ENCODE measurements at places on chromosomes 7 and 10.

- DNase-seq = no peak
Observed at GRCh38 chr10:29007748-29008610, 280.9 kb upstream of the LYZL1 start.

DNA sequence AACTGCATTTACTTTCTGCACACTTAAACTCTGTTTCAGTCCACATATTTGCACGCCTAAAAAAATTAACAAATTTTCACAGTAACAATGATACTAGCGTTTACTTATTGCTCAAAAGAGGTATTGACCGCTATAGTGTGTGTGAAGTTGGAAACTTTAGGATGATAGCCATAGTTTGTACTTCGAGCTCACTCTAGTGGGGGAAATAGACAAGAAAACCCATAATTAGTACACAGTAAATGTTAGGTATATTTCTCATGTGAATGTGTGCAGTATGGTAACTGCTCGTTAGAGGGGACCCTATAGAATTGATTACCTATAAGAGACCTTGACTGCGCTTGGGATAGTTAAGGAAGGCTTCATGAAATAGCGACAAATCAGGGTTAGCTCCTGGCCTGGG is 238.4 kb downstream of the AUTS2 start:
- DNase-seq = no peak

GRCh38 chr10:16509996-16510395 is 11.7 kb downstream of the C1QL3 start:
- DNase-seq = no peak

DNA sequence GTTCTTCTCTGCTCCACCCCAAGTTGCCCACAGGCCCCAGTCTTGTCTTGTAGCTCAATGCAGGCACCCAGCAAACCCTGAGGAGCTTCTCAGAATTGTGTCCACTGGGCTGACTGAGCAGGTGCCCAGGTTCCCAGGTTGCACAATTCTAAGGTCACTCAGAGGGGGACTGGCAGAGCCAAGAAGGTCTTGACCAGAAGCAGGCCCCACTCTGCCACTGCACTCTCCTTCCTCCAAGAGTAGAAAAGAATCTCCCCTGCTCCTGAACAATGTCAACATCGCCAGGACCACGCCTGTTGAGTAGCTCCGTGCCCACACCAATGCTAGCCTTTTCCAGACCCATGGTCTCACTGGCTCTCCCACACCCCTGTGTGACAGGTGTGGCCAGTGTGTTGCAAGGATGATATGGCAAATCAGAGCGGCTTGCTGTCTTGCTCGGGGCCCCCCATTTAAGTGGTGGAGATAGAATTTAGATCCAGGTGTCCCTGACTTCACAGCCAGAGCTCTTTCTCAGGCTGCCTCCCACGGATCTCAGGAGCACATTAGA is 577 bp downstream of the LRRC18 start:
- DNase-seq = peak; percentile 30

- DNase-seq = no peak
Observed at GRCh38 chr7:7795630-7796121, 77.3 kb upstream of the RPA3 start.

- DNase-seq = no peak
Observed at GRCh38 chr7:110947408-110947807, 143.5 kb upstream of the LRRN3 start.

GRCh38 chr10:127570036-127570435 is 20.9 kb downstream of the NPS start:
- no peak for DNase-seq

DNA sequence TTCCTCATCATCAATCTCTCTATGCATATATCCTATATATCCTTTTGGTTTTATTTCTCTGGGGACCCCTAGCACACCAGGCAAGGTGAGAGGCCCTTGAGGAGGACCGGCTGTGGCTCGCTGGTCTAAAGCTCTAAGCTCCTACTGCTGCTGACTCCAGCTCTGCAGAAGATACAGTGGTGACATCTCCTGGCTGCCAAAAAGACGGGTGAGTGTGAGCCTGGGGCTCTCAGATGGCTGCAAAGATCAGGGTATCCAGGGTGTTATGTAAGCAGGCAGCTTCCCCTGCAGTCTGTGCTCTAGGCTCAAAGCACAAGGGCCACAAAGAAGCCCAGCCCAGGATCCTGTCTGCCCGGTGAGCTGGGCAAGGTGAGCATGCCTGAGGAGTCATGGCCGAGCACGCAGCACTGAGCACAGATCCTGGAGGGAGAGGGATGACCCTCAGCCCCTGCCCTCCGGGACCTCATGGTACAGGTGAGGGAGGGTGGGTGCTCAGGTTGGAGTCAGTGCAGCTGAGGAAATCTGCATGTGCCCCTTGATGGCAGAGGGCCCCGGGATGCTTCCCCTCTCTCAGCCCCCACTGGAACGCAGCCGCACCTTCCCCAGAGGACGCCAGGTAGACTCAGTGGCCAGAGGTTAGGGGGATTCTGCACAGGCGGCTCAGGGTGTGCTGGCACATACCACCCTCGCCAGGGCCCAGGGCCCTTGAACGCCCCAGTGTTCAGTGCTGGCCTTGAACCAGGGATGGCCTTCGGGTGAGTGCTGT is 95.4 kb upstream of the INSIG1 start:
- no peak for DNase-seq

- no peak for DNase-seq
Observed at GRCh38 chr10:78231327-78231726, 197.7 kb downstream of the RPS24 start.

GRCh38 chr7:87876869-87877234 is 559 bp downstream of the DBF4 start:
- DNase-seq = peak; percentile 79

DNA sequence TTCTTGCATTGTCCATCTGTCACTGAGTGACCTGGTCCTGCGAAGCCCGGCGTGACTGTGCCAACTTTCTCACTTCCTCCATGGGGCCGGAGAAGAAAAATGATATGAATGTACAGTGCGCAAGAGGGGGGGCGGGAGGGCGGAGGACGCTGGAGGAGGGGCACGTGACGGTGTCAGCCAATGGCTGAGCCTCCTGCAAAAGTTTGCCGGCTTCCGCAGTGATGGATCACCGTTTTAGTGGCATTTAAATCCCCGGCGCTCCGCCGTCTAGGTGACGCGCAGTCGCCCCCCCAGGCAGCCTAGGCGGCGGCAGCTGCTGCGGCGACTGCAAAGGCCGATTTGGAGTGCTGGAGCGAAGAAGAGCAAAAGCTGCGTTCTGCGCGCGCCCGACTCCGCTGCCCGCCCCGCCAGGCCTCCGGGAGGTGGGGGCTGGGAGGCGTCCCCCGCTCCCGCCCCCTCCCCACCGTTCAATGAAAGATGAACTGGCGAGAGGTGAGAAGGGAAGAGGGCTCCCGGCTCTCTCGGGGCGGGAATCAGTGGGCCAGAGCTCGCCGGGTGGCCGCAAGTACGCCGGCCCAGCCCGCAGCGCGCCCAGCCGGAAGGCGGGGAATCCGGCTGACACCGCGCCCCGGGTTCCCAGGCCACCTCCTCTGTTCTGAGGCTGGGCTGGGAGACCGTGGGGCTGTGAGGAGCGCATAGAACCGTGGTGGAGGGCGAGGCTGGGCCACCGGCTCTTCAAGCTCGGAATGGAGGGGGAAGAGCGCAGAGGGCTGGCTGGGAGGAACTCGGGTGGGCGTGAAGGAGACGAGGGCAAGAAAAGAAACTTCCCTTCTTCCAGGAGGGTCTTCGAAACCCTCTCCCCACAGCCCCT is at the start of gene HOXA1:
TSS of gene HOXA1 (minus strand) at position 104 of the 871 bp plus-strand sequence. CDS start at position 16, 88 bp downstream.
- no peak for DNase-seq

DNA sequence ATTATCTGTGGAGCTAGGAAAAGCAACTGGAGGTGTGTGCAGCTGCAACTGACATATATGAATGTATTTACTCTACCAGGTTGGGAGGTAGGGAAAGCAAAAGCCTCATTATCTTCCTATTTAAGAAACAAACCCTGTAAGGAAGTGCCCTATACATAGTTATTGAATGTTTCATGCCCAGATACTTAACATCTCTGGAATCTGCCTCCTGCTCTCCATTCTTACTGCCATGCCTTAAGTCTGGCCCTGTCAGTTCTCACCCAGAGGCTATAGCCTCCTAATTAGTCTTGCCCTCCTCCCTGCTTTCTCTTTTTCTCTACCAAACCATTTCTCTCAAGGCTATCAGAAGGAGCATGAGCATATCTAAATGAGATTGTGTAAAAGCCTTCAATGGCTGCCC is 542.6 kb upstream of the LRRN3 start:
- DNase-seq = no peak

GRCh38 chr10:17599089-17599488 is 18.1 kb downstream of the HACD1 start:
- DNase-seq = no peak

DNA sequence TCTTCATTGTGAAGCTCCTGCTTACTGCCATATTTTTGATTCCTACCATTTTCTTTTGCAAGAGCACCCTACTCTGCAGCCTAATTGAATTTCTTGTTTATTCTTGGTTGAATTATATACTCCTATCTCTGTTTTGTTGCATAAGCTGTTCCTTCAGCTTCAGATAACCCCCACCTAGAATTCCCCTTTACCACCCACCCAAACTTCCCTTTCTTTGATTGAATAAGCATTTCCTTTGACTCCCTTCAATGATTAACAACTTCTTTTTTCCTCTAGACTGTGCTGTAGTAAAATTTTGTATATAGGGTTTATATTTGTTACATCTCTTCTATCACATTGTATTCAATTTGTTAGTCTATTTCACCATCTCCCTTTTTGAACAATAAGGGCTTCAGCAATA is 168.1 kb downstream of the GPR37 start:
- DNase-seq = no peak

GRCh38 chr7:96218664-96219243 is 103.1 kb downstream of the SLC25A13 start:
- DNase-seq = no peak

GRCh38 chr7:2029936-2030335 is 202.8 kb downstream of the MAD1L1 start:
- no peak for DNase-seq

- no peak for DNase-seq
Observed at GRCh38 chr10:110387983-110388686, 83.4 kb upstream of the SMNDC1 start.

DNA sequence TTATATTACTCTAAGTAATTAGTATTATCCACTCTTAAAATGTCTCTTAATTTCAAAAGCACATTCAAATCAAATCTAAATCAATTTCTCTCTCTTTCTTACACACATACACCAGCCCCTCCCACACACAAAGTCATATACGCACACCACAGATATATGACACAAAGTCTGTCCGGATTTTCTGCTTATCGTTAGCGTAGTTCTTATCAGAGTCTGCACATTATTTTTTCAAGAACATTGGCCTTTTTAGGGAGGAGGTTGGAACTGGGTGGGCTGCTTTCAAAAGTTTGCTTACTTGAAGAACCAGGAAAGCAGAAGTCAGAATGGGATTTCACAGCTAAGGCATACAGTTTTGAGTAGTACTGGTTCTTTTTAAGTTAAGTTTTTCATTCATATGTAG is 387.6 kb upstream of the CHRM2 start:
- DNase-seq = no peak

- DNase-seq = no peak
Observed at GRCh38 chr7:93895859-93896600, 5.5 kb upstream of the TFPI2 start.

DNA sequence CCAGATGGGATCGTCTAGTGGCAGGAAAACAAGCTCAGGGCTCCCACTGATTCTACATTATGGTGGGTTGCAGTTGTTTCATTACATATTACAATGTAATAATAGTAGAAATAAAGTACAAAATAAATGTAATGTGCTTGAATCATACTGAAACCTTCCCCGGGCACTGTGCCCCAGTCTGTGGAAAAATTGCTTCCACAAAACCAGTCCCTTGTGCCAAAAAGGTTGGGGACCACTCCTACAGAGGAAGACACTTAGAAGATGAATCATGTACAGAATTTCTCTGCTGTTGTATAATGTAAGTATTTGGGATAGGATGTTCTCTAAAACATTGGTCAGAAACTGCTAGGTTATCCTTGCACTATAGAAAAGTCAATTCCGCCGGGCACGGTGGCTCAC is 11.3 kb upstream of the PHYH start:
- no peak for DNase-seq

DNA sequence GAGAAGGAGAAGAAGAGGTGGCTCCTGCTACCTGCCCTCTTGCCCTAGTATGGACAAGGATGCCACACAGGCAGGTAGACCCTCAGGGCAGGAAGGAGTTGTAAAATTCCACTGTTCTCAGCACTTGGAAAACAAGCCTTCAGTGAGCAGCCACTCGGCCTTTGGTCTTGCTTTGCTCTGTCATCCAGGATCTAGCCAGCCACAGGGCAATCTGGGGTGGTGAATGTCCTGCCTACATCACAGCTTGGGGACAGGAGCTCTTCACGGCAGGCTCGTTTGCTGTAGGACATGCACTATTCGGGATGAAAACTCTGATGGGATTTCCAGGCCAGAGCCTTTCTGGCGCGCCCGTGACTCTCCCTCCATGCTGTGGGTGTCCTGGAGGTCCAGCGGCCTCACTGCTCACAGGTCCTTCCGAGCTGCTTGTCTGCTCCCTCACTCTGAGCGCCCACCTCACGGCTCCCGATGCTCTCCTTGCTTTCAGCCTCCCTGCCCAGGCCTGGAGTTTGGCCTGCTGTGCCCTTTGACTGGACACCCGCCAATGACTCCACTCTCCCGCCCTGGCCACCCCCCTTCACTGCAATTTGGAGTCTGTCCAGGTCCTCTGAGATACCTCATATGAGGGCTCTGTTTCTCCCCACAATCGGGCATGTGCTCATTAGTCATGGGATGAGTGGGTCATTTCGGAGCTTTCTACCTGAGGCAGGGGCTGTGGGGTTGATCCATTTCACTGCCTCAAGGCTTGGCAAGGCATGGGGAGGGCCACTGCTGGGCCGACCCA is 227.2 kb upstream of the GRB10 start:
- no peak for DNase-seq

DNA sequence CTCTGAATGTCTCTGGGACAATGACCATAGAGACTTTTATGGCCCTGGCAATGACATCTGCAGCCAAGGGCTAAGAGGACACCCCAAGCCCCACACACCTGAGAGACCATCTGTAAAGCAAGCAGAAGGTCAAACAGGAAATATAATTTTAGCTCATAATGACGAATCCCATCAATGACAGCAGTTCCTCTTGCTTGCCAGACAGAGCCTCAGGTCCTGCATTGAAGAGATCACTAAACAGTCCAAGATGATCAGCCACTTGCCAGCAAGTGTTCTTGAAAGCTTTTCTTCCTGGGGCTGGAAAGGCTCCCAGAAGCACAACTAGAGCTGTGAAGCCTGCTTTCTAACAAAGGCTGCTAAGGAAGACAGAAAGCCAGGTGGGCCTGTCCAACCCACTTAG is 993.7 kb upstream of the AUTS2 start:
- no peak for DNase-seq

- no peak for DNase-seq
Observed at GRCh38 chr7:148286150-148286549, 304.4 kb upstream of the C7orf33 start.

- DNase-seq = no peak
Observed at GRCh38 chr7:91514591-91514990, 250.4 kb downstream of the FZD1 start.

- DNase-seq = peak; percentile 88
Observed at GRCh38 chr10:34814223-34814912, 728 bp downstream of the PARD3 start.
